ENCODE measurements at places on chromosomes 5 and 9.

DNA sequence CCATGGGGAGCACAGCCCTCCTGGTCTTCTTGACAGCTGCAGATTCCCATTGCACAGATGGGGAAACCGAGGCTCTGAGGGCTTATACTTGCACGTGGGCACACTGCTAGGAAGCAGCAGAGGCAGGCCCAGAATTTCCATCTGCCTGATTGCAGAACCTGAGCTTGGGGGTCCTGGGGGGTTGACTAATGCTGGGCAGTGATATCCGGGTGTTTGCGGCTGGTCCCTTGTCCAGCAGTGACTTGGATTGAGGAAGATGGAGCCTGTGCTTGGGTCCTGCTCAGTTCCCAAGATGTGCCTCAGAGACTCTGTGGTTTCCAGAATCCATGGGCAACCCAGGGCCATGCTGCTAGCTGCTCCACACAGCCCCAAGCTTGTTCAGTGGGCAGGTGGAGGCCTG lies 91.2 kb downstream of the PHF2 start:
- no peak for DNase-seq

GRCh38 chr9:128259156-128259555 lies 16.7 kb downstream of the GOLGA2 start:
- no peak for DNase-seq

GRCh38 chr5:71629950-71630349 lies 42.8 kb downstream of the MCCC2 start:
- no peak for DNase-seq

GRCh38 chr9:93203026-93203717 lies 19.2 kb downstream of the WNK2 start:
- DNase-seq = no peak

DNA sequence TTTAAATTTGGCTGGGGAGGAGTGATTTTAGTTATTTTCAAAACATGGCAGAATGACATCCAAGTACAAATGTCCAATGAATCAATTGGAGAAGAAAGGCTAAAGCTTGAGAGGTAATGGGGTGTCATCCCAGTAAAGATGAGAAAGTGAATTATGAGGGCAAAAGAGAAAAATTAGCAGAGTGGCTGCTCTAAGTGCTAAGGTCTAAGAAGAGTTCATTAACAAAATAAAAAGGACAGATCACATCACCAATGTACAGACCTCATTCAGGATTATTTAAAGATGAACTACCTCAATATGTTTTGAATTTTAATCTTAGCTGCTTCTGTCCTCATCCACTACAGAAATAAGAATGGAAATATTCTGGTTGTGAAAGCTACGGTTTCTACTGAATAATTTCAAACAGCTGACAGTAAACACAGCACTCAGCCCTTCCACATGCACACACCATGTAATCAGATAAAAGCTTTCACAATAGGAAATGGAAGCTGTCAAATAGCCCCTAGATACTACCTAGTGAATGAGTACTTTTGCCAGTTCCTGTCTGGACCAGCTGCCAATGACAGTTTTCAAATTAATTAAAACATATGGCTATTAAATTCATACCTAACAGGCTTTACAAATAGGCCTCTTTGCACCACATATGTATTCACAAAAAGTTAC lies 171.5 kb downstream of the SSBP2 start:
- no peak for DNase-seq

- no peak for DNase-seq
Observed at GRCh38 chr5:31581498-31582099, 49.5 kb downstream of the C5orf22 start.

DNA sequence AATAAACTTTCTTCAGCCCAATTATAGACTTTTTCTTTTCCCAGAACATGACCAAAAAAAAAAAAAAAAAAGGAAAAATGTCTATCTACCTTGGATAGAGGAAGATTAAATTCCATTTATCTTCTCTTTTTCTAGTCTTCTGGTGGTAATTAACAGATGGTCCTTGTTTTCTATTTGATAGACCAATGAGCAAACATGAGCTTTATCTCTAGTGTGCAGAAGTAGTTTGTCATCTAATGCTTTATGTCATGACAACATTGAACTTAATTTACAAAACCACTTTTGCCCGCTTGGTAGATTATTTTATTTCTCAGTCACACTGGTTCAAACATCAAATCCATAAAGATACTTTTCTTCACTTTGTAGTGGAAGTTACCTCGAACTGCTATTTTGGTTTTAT lies 69.5 kb upstream of the ELL2 start:
- no peak for DNase-seq

GRCh38 chr5:179558932-179559283 lies 8.6 kb downstream of the RUFY1 start:
- no peak for DNase-seq

- DNase-seq = no peak
Observed at GRCh38 chr9:93303258-93303771, 119.4 kb downstream of the WNK2 start.

- no peak for DNase-seq
Observed at GRCh38 chr5:21685522-21685921, 1167.6 kb downstream of the CDH12 start.

- DNase-seq = no peak
Observed at GRCh38 chr9:23581931-23582330, 244.1 kb downstream of the ELAVL2 start.

GRCh38 chr5:170342153-170342725 lies 44.7 kb upstream of the LCP2 start:
- DNase-seq = no peak

DNA sequence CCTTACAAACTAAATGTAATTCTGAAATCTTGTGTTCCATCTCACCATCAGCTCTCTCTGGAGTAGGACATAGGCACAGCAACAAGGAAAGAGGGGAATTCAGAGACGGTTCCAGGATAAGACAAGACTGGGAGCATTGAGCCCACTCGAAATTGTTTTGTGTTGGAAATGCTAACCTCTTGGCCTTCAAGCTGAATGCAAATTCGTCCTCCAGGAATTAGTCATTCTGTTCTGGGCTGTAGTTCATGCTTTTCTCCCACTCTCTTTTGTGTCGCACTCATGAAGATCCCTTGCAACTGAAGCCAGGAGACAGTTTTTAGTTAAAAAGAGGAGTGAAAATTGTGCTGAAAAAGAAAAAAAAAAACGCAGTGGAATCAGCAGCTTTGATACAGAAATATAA lies 121.7 kb upstream of the SEMA6A start:
- DNase-seq = no peak

DNA sequence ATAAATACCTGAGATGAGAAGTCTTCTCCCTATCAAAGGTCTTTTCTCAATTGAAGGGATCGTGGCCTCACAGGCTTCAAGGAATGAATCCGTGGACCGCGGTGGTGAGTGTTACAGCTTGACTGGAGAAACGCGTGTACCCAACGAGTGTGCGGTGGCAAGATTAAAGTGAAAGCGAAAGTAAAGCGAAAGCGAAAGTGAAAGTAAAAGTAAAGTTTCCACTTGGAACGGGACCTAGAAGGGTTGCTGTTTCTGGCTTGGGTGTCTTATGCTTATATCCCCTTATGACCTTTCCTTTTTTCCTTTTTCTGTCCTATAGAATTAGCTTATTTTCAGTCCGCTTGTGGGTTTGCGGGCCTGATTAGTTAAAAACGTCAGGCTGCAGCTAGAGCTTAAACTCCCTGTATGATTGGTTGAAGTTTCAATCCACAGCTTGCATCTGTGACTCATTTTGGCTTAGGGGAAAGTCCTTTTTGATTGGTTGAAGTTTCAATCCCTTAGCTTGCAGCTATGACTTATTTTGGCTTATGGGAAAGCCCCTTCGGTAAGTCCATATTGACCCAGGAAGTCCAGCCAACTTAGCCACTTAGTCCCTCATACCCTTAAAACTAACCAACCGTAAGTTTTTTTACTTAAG lies 924.3 kb upstream of the CDH10 start:
- DNase-seq = no peak

DNA sequence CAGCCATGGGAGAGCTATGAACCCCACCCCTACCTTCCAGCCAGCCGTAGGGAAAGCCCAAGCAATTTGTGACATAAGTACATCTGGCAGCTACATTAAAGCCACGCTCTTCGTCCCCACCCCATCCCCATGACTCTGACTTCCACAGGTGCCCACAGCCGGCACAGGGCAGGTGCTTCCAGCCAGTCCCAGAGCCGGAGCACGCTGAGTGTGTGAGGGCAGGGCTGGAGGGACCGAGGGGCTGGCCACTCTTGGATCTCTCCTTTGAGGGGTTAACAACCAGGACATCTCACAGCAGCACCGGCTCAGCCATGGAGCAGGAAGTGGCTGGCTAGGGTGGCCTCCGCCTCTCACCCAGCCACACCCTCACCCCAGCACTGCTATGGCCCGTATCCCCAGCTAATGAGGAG lies 2.4 kb upstream of the FAM78A start:
- no peak for DNase-seq

GRCh38 chr5:179314606-179315355 lies 30.5 kb downstream of the ADAMTS2 start:
- no peak for DNase-seq

- no peak for DNase-seq
Observed at GRCh38 chr5:76310208-76310607, 92.9 kb upstream of the IQGAP2 start.

GRCh38 chr5:14424011-14424685 lies 157.4 kb upstream of the OTULINL start:
- DNase-seq = no peak

GRCh38 chr9:17625644-17626388 lies 47.0 kb downstream of the SH3GL2 start:
- DNase-seq = no peak

GRCh38 chr5:39674209-39675082 lies 249.7 kb upstream of the DAB2 start:
- DNase-seq = no peak

- DNase-seq = no peak
Observed at GRCh38 chr5:123203105-123203800, 114.2 kb downstream of the PRDM6 start.

DNA sequence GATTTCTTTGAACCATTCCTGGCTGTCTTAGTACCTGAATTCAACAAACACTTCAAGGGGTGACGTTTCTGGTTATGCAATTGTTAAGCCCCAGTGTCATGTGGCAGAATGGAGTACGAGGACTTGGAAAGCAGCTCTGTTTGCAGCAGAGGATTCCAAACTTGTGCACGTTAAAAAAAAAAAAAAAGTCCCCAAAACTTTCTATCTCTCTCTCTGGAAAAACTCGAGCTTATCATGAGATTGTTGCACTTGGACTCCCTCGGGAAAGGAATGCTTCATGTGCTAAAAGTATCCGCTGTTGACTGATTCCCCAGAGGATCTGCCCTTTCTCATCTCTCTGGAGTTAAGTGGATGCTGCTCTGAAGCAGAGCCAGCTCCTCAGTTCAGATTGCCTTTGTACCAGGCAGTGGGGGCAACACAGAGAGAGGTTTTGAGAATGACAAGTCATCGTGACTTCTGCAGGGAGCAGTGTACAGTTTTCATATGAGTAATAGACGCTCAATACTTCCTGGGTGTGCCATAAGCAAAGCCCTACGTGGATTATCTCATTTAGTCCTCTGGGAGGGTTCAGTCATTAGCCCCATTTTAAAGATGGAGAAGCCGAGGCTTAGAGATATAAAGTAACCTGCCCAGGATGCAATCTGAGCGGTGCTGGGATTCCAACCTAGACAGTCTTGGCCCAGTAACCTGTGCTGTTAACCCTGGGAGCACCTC lies 28.1 kb downstream of the TMOD1 start:
- no peak for DNase-seq

- no peak for DNase-seq
Observed at GRCh38 chr9:86788456-86788855, 158.8 kb downstream of the GAS1 start.

DNA sequence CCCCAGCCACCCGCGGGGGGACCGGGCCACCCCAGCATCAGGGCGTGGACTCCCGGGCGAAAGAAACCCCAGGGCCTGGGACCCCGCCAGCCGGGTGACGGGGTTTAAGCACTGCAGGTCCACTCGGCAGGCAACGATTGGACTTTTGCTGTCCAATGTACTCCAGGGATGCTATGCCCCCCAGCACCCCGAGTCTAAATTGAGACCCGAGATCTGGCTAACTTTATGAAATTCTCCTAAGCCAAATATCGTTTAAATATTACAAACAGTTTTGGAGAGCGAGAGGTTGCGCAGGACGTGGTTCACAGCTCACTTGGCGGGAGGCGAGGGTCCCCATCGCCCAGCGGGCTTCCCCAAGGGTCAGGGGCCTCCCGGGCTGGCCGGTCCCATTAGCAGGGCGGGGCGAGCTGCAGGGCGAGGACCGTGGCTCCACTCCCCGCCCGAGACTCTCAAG lies 384 bp upstream of the MRPS2 start:
- DNase-seq = no peak

GRCh38 chr5:38463634-38464521 lies 92.6 kb downstream of the LIFR start:
- no peak for DNase-seq

DNA sequence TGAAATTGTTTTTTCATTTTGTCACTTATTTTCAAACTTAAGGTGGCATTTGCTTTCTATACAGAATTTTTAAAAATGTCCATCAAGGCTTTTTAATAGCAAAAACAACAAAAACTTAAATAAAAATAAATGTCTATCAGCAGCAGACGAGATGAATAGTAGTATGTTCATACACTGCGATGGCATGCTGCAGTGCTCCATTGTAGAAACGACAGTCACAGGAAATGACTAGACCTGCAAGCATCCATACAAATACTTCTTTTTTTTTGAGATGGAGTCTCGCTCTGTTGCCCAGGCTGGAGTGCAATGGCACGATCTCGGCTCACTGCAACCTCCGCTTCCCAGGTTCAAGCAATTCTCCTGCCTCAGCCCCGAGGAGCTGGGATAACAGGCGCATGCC lies 41.4 kb downstream of the COL23A1 start:
- no peak for DNase-seq

- no peak for DNase-seq
Observed at GRCh38 chr5:105659396-105659795, 2011.3 kb downstream of the EFNA5 start.

DNA sequence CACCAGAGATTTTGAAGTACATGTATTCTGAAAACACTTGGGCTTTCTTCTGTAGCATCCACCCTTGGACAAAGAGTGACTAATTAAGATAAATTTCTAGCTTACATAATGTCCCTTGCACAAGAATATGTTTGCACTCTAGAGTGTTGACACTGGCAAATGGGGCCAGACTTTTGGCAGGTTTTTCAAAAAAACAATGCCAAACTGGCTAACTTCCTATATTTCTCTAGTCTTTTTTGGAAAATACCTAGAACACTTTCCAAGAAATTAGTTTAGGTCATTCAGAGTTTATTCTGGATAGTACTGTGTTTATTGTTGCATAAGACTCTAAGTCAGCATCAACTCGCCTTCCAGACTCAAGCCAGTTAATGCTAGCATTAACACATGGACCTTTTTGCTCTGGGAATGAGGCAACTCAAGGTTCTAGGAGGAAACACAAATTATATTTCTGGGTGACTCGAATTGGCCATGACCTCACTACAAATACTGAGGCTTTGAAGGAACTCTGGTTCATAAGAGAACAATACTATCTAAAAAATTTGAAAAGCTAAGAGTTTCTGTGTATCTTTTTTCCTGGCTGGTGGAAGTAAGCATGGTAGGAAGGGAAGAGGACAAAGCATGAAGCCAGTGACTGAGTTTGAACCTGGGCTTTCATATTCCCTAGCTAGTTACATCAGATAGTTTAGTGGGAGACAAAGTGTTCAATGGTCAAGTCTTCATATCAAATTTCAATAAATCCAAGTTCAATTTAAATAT lies 101.6 kb downstream of the NREP start:
- no peak for DNase-seq

All from stimulated activated CD8-positive, alpha-beta memory T cell treated with anti-CD3 and anti-CD28 coated beads, Interleukin-15, amount 100 ng/mL, for 24 hours (primary cell).